ENCODE measurements at places on chromosomes 4 and X.

DNA sequence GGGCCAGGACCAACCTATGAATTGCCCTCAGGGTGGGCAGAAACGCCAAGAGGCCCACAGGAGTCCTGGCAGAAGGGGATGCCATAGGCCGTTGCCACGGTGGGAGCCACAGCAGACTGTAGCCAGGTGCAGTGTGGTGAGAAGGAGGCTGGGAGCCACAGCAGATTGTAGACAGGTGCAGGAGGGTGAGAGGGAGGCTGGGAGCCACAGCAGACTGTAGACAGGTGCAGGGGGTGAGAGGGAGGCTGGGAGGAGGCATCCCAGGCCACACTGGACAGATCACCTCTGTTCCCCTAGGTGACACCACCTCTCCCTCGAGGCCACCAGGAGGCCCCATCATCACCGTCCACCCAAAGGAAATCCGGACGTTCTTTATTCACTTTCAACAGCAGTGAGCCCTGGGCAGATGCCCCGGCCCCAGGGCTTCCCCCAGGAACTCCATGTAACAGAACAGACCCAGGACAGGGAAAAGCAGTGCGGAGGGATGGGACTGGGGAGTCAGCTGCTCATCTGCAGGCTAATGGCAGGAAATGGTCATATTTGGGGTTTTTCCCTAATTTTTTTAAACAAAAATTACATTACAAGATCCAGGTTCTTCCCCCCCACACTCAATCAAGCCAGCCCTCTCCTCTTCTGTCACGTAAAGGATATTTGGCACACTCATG, 19.5 kb upstream of the MRFAP1 start:
- no peak for DNase-seq

GRCh38 chr4:30943356-30943755, 223.2 kb downstream of the PCDH7 start:
- no peak for DNase-seq

DNA sequence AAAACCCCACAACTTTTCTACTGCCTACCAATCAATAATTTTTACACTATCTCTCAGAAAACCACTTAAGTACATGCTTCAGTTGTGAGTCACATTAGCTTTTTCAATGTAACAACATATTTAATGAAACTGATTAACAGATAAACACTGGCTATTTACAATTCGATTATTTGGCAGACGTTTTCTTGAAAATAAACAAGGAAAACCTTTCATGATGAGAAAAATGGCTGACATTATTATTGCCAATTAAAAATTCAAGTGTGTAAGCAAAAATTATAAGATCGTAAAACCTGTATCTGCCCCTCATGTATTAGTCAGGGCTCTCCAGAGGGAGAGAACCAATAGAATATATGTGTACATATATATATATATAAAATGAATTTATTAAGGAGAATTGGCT, 1555.5 kb upstream of the IGFBP7 start:
- DNase-seq: no peak

GRCh38 chrX:12026481-12026880, 111.8 kb upstream of the FRMPD4 start:
- DNase-seq: no peak

DNA sequence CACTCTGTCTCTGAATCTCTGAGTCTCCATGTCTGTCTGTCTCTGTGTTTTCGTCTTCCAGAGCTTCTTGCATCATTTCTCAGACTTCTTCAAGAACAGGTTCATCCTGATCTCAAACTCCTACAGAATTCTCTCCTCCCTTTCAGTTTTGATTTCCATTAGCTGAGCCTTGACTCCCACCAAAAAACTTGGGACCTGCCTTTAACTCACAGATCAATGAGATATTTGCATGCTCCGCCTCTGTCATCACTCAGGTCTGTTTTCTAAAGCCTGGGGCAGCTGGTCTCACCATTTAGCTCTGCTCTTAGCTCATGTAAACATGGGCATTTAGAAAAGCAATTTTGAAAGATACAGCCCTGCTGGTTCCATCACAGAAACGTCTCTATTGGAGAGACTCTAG, 8.6 kb downstream of the DAPP1 start:
- no peak for DNase-seq

- DNase-seq: no peak
These were observed 168.6 kb downstream of the MAML3 start for GRCh38 chr4:139985401-139985800.

DNA sequence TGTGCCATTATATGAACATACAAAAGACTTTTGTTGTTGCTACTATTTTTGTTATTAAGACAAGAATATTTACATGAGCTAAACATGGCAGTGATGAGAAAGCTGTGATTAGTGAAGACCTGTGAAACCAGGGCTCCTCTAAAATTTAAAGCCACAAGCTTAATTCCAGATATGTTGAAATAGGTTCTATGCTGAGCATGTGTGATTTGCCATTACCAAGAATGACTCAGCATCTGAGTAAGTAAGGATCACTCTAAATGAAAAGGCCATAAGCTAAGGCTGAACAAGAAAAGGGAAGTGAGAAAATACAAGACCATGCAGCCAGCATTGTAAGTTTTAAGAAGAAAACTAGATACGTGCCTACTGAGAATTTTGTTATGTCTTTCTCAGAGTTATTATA, 75.9 kb upstream of the CAMK2D start:
- DNase-seq: no peak

Data from suprapubic skin (tissue), 4 donors.